ENCODE measurements at places on chromosomes 6 and 20.

DNA sequence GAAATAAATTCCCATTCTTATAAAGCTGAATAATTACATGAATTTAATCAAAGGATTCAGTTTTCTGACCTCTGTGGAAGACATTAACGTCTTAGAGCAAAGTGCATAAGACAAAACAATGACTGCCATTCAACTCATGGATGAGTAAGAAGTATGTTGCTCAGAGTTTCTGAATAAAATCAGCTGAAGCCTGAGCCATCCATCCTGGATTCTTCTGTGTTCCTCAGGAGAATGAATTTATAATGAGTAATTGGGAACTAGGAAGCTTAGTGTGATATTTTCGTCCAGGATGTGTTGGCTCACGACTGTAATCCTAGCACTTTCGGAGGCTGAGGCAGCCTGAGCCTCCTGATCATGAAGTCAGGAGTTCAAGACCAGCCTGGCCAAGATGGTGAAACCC lies 62.8 kb downstream of the PERP start:
- DNase-seq, result no peak

- DNase-seq, result no peak
These were observed 147.2 kb upstream of the DST start for GRCh38 chr6:56789879-56790278.

DNA sequence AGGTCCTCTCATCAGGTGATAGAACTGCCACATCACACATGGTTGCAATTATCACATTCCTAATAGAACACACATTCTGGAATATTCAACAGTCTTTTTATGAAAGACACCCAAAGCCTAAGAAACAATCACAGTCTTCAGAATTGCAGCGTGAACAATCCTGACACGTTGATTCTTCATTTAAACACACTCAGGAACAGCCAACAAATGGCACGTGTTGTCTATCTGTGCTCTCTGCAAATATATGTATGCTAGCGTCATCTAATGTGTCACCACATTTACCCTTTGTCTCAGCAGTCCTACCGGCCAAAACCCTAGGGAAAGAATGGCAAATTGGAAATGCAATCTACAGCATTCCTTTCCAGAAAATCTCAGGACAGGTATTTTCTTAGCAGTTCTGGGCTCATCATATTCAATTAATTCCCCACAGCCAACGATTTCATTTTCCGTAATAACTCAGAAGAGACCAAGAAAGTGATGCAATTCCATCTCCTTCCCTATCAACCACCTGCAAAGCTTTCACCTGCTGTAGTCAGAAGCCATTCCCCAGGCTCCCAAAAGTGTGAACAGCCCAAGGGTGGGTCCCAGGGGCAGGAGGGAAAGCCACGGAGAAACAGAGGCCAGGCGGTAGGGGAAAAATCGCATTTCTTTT lies 280.3 kb upstream of the JARID2 start:
- no peak for DNase-seq

GRCh38 chr6:110307368-110307767 lies 50.8 kb downstream of the METTL24 start:
- DNase-seq, result no peak

DNA sequence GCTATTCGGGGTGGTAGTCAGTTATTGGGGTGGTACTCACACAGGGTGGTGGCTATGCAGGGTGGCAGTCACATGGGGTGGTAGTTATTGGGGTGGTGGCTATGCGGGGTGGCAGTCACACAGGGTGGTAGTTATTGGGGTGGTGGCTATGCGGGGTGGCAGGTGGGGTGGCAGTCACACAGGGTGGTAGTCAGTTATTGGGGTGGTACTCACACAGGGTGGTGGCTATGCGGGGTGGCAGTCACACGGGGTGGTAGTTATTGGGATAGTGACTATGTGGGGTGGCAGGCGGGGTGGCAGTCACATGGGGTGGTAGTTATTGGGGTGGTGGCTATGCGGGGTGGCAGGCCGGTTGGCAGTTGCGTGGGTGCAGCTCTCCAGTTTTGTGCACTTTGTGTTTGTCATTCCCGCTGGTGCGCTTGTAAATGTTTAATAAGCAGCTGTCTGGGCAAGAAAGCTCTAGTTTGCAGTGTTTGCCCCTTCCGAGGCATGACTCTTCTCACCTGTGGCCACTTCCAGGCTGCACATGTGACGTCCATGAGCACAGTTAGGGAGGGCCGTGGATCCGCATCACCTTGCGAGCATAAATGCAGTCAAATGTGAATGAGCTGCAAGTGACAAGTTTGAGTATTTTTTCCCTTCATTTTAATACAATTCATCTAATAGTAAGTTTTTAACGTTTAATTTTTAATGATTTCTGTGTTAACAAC lies 219.0 kb upstream of the CST7 start:
- DNase-seq, result no peak
